NCI-H187 treated with DMSO at 0.1 percent for 48 hours (cell line): ENCODE measurements at places on chromosomes 7 and 10.

DNA sequence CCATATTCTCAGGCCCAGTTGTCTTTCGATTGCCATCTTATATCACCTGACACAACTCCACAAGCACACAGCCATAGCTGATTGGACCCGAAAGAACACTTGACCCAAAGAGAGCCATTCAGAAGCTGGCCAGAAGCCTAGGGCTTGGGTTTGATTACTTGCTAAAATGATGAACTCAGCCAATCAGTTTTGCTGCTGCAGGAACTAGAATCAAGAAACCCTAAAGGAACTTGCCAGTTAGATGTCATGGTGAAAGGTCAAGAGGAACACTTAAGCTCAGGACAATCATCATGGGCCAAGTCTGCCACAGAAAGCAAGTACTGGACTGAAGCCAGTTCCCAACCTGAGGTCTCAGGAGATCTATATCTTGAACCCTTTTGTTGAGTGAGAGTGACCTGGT, 150.0 kb downstream of the SGMS1 start:
- DNase-seq = no peak

DNA sequence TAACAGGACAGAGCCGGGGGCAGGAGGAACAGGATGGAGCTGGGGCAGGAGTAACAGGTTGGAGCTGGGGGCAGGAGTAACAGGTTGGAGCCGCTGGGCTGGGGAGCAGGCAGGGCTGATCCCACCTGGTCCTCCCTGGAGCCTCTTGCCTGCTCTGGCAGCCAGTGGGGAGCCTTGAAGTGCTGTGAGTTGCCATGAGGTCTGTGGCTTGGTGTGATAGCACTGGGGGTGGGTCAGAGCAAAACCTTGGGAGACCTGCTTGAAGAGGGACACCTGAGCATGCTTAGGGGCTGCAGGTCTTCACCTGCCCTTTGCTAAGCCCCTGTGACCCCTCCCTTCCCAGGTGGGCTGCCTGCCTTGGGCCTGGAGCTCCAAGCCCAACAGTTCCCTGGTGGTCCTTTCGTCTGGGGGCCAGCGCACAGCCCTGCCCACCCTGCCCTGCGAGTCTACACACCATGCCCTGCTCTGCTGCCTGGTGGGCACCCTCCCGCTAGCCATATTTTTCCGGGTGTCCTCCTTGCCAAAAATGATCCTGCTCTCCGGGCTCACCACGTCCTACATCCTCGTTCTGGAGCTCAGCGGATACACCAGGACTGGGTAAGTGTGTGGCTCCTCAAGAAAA, 111.6 kb downstream of the ADCY1 start:
- DNase-seq = no peak

DNA sequence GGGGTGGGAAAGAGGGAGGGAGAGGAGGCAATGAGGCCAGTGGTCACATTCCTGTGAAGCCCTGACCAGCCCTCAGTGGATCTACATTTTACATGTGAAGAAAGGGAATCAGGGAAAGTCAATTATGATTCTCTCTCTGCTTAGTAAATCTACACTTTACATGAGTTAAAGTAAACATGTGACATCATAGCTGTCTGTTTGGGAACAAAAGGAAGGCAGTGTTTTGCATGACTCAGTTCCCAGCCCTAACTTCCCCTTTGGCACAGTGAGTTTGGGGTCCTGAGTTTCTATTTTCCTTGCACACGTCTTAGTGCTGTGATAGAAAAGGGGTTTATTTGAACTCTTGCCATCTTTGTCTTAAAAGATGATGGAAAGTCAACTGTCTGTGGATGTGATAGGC, 615.1 kb downstream of the SDK1 start:
- DNase-seq = no peak

- no peak for DNase-seq
These were observed 120.1 kb upstream of the GNAI1 start for GRCh38 chr7:80014511-80014910.

GRCh38 chr10:49655099-49655498, 24.4 kb upstream of the C10orf53 start:
- no peak for DNase-seq

DNA sequence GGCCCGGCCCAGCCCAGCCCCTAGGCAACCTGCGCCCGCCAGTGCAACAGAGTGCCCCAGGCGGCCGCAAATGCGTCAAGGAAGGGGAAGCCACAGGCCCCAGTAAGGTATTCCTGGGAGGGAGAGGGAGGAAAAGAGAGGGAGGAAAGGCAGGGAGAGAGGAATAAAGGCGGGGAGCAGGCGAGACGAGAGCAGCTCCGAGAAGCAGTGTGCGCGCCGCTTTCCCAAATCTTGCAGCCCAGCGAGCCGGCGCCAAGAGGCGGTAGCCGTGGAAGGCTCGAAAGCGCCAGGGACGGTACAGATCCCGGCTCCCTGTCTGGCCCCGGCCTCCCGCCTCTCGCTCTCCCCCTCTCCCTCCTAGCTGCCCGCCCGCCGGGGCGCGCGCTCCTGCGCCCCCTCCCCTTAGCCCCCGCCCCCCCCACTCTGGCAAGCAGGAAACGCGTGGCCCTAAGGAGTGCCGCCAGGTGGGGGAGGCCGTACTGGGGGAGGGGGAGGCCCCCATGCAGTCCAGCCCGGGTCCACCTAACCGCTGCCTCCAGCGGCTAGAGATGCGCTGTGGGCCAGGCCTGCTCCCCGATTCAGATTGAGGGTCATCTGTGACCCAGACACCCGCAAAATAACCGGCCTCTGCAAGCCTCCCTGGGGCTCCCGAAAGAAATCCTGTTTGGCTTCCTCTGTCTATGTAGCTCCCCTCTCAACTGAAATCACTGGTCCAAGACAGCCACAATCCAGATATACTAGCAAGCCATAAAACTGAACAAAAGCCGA, 4.3 kb downstream of the HOXA10 start:
- no peak for DNase-seq

GRCh38 chr10:19119191-19119590, 70.6 kb downstream of the MALRD1 start:
- DNase-seq = no peak
